GM12892 (cell line): ENCODE measurements at places on chromosomes 16 and 17.

- DNase-seq: no peak
Measured at GRCh38 chr17:70332356-70333210, 163.3 kb downstream of the KCNJ2 start.

- no peak for DNase-seq
Measured at GRCh38 chr17:34254651-34255380, at the start of gene CCL2. TSS of gene CCL2 (plus strand) at chr17:34255285. CDS start at chr17:34255350, 65 bp downstream.

- DNase-seq: no peak
Measured at GRCh38 chr16:68130520-68130919, 45.4 kb downstream of the NFATC3 start.

GRCh38 chr17:50476545-50477315 lies 1.9 kb upstream of the RSAD1 start:
- DNase-seq: no peak

- DNase-seq: no peak
Measured at GRCh38 chr17:21532763-21533385, 156.7 kb downstream of the KCNJ12 start.

GRCh38 chr17:29591737-29592608 lies 959 bp upstream of the ANKRD13B start:
- DNase-seq: peak; percentile 85

DNA sequence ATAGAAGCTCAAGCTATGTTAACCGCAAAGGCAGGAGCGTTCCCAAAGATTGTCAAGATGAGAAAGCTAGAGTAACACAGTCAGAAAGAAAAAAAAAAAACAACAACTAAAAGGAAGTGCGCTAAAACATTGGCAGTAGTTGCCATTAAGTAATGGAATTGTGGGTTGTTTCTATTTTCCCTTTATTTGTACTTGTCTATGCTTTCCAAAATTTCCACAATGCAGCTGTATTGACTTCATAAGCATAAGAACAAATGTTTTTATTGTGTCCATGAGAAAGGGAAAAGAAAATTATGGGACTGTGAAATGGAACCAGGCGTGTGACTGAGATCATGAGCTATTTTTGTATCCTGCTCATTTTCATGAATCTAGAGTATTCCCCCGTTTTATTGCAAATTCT lies 153.4 kb downstream of the TMEM114 start:
- DNase-seq: no peak
